ENCODE measurements at places on chromosomes 4 and X.

- DNase-seq: no peak
These were observed 3.6 kb upstream of the EIF4E start for GRCh38 chr4:98932539-98932938.

- DNase-seq: no peak
These were observed 148.2 kb downstream of the COMMD8 start for GRCh38 chr4:47315346-47315745.

DNA sequence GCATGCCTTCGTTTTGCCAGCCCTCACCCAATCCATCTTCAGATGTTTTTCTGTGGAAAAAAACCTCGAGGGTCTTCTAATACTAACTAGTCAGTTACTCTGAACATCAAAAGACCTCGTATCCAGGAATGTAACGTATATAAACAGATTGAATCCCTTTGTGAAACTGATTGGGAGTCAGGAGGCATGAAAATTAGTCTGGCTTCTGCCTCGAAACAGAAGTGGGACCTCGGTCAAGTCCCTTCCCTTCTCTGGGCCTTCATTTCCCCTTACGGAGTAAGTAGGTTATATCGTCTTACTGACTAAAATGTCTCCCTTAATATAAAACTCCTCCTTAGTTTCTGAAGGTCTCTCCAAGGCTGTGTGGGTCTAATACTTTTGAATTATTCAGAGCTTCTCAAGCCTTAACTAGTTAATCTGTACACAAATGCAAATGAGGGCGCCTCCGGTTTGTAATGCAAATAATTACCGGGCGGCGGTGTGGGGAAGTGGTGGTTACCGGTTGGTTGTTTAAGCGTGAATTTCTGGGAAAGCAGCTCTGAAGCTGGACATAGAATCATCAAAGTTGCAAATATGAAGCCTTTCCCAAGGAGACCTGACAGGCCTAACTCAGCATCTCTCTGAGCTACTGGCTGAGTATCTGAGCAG is 11.4 kb upstream of the NKRF start:
- DNase-seq: no peak

DNA sequence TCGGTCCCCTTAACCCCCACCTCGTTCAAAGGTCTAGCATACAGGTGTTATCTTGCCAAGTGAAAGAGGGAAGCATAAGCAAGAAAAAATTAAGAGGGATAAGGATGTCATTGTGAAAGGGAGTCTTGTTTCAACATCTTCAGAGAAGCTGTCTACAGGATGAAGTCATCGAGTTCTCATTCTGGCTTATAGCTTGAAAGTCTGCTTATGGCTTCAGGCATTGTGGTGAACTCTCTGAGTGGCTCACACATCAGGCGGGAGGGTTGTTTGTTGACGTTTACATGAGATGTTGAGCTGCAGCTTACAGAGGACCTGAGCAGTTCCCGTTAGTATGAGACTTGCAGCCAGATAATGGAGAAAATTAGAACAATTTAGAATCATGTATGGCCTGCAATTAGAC is 16.6 kb downstream of the MAGEA9B start:
- DNase-seq: no peak
